ENCODE measurements at places on chromosomes 5 and 9. TPM values are rescaled to one million over a fixed set of nuclear protein-coding genes. Genes with fewer than 3 reads are reported as not detected.

DNA sequence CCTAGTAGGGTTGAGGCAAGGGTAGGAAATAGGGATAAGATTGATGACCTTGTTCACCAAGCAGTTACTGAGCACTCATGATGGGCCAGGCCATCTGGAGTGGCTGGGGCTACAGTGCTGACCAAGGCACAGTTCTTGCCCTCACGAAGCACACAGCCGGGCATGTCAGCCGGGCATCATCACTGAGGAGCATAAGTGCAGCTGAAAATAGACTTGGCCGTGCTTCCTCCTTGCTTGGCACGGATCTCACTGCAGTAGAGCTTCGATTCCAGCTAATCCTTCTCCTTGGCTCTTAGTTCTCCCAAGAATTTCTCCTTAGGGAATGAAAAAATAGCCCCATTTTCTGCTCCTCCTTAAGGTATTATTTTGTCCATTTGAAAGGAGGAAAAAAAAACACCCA, 116.6 kb downstream of the NMUR2 start:
- ATAC-seq: no peak

DNA sequence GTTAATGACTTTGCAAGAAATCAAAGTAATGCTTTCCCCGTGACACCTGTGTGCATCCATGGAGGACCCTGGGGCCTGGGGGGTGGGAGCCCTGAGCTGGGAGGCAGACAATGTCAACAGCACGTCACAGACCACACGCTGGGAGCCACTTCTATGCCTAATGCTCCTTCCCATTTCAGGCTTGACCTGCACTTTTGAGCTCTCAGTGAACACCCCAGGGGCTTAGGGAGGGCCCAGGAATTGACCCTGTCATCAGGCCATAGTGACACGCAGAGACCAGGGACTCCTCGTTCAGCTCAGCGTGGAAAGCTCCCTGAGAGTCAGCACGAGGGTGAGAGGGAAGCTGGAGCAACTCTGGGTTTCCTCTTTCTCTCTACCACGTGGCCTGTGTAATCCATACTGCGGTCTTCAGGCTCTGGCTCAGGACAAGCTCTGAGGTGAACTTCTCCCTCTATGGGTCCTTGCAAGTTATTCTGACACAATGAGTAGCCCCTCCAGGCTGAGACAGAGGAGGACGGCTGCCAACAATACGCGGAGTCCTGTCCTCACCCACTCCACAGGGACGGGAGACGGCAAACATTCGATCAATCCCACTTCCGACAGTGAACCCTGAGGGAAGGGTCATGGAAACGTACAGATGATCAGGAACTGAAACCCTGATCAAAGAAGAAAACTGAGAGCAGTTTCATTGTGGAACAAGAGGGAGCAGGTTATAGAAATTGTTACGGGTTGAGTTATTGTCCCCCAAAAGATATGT, 130.8 kb upstream of the IRX4 start:
- ATAC-seq: no peak

DNA sequence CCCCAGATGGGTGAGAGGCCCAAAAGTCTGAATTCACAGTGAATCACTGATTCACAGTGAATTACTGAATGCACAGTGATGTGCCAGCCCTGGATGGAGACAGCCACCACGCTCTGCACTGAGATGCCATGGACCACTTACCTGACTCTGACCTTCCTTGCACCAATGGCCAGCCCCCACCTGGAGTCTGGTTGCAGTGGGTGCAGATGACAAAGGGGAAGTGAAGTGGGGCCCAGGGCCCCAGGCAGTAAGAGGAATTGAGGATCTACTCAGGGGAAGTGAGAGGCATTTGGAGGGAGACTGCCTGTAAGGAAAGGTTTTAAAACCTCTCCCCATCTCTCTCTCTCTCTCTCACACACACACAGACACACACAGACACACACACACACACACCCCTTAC, 412.1 kb downstream of the CYLC2 start:
- no peak for ATAC-seq

C5orf46 gene
- total RNA-seq: not detected

GRCh38 chr9:88783711-88784083, 207.6 kb upstream of the S1PR3 start:
- ATAC-seq: no peak

- ATAC-seq: no peak
Measured at GRCh38 chr5:66710557-66711088, 114.4 kb downstream of the MAST4 start.

DNA sequence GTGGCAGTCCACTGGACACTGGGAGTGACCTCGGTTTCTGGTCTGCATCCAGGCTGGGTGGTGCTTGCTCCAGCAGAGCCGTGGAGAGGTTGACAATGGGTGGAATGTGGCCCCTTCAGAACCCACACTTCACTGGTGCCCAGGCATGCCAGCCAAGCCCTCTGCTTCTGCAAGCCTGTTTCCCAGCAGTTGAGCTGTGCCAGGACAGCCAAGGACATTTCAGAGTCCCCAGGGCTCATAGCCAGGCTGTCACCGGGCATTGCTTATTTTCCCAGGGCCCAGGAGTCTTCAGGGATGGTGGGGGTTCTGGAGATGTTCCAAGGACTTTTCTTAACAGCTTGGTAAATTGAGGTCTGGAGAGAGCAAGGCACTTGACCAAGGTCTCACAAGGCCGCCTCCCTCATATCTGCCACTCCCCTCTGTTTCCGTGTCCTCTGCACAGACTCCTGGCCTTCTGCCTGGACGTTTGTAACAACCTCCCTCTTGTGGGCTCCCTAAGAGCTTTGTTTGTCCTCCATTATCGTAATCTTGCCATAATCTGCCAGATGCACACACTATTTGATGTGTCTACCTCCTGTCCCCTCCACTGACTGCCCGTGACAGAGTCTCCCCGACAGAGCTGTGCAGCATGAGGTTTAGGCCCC, 3.8 kb upstream of the NDST1 start:
- no peak for ATAC-seq

GRCh38 chr5:154479160-154479943, 1.3 kb upstream of the HAND1 start:
- ATAC-seq: no peak

- ATAC-seq: no peak
Measured at GRCh38 chr5:102711525-102712385, 43.4 kb upstream of the PAM start.

FOXD4L4 gene
- 0.15 TPM for total RNA-seq

DBH gene
- total RNA-seq: not detected

DNA sequence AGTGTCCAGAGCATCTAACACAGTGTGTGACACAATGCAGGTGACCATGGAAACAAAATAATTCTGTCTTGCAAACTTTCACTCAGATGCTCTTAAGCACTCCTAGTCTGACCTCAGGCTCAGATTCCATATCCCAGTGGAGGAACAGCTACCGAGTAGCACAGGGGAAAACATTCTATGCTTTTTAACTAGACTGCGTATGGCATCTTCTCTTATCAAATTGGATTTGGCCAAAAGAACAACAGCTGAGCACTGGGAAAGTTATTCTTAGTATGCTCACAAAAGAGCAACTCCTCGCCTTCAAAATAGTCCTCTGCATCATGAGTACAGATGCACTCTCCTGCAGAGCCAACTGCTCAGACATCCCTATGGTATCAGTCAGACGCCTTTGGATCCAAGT, 528.2 kb upstream of the DAP start:
- no peak for ATAC-seq

CDH18 gene
- not detected for total RNA-seq

SNAPC4 gene
- 16.3 TPM for total RNA-seq

TMED7 gene
- total RNA-seq: 26.9 TPM
